ENCODE measurements at places on chromosomes 5 and 9. TPM values are rescaled to one million over a fixed set of nuclear protein-coding genes. Genes with fewer than 3 reads are reported as not detected.

MCTP1 gene
- total RNA-seq = 2.2 TPM

PDCD1LG2 gene
- not detected for total RNA-seq

RNF180 gene
- total RNA-seq = 7.8 TPM

TAS2R1 gene
- total RNA-seq = not detected

ARHGAP26 gene
- 81.5 TPM for total RNA-seq

AJM1 gene
- total RNA-seq = 0.80 TPM

CCDC183 gene
- total RNA-seq = 1.2 TPM

DNA sequence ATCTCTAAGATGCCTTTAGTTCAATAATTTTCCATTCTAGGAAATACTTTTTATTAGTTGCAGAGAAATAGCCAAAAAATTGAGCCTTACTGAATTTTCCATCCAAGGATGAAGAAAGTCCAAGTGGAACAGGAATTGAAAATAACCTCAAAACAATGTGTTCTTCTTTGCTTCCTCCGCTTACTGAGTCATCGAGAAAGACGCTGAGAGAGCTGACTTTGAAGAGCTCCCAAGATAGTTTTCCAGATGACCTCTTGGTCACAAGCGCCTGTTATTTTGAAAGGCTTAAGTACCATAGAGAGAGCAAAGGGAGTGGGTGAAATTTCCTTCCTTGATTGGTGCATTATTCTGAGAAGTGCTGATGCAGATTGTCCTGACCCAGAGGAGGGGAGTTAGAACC, 253.5 kb upstream of the ATP10B start:
- no peak overlapping the region for H3K4me3 ChIP-seq
- H3K27me3 ChIP-seq = no peaks in the 10 kb centered on the region
- no peak for DNase-seq
- no peaks in the 10 kb centered on the region for H3K36me3 ChIP-seq
- no peak overlapping the region for H3K27ac ChIP-seq
- no peaks in the 10 kb centered on the region for H3K4me1 ChIP-seq

DNA sequence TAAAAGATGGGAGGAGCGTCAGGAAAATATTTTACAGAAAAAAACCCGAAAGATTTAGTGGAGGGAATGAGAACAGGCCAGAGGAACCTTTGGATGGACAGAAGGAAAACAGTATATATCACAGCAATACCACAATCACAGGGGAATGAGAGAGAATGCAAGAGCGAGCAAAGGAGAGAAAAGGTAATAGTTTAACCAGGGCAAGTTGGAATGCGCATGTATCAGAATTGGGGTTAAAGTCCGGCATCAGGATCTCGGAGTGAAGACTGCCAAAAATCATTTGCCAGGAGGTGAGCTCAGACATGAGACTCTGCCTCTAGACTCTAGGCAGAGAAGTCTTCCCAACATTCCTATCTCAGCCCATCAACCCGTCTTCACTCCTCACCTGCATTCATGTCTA, 36.8 kb downstream of the PCDHGC5 start:
- H3K36me3 ChIP-seq = peaks cover 52% of the 10 kb centered on the region
- no peak for DNase-seq
- H3K27me3 ChIP-seq = peaks cover 6% of the 10 kb centered on the region
- H3K4me3 ChIP-seq = peak overlapping the region; percentile 56

DNA sequence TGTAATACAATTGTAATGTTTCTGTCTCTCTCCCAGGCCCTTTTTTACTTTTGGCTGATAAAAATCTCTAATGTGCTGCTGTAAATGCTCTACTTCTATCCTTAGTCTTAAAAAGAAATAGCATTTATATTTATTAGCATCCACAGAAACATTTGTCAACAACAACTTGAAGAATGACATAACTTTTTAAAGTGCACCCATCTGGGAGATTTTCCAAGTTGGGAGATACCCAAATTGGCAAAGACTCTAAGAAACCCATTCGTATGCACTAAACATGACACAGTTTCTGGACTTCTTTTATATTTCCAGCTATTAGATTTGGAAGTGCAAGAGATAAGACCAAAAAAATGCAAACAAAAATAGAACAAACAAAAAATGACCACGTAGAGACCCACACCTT, 2287.4 kb upstream of the WWC1 start:
- no peak overlapping the region for H3K4me3 ChIP-seq
- DNase-seq = no peak
- peaks cover 1% of the 10 kb centered on the region for H3K27me3 ChIP-seq
- no peaks in the 10 kb centered on the region for H3K4me1 ChIP-seq
- H3K27ac ChIP-seq = no peak overlapping the region

GRCh38 chr5:160071516-160071915, 47.7 kb downstream of the PWWP2A start:
- no peaks in the 10 kb centered on the region for H3K36me3 ChIP-seq
- DNase-seq = peak; percentile 57
- no peak overlapping the region for H3K4me3 ChIP-seq
- peak overlapping the region; percentile 96 for H3K27ac ChIP-seq
- H3K27me3 ChIP-seq = peaks cover 3% of the 10 kb centered on the region

GRCh38 chr5:79886456-79886855, 104.6 kb downstream of the MTX3 start:
- DNase-seq = no peak
- H3K27me3 ChIP-seq = no peaks in the 10 kb centered on the region
- H3K27ac ChIP-seq = no peak overlapping the region
- no peaks in the 10 kb centered on the region for H3K36me3 ChIP-seq

GRCh38 chr5:171312129-171312974, 3.3 kb downstream of the TLX3 start:
- peak overlapping the region; percentile 75 for H3K4me3 ChIP-seq
- H3K36me3 ChIP-seq = peaks cover 11% of the 10 kb centered on the region
- H3K27ac ChIP-seq = peak overlapping the region; percentile 33
- H3K27me3 ChIP-seq = peaks cover 49% of the 10 kb centered on the region

DNA sequence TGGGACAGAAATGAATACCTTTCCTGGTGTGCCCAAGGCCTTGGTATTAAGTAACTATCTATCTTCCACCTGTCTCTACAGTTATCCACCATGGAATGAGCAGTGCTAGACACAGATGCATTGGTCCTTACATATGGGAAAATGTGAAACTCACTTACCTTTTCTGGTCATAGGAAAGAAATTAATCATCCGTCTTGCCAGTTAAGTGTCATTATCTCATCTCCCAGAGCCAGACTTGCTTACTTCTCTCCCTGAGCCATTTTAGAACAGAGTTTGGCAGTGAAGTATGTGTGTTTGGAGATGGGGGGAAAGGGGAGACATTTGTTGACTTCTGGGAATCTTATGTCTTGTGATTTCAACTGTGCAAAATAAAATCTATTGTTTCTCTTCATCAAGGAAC, 1211.0 kb upstream of the CDH6 start:
- DNase-seq = no peak
- no peaks in the 10 kb centered on the region for H3K36me3 ChIP-seq

GRCh38 chr9:133050781-133051180, 11.0 kb upstream of the CEL start:
- no peak for DNase-seq
- H3K4me1 ChIP-seq = no peaks in the 10 kb centered on the region
- peak overlapping the region; percentile 42 for H3K4me3 ChIP-seq
- H3K27me3 ChIP-seq = peaks cover 7% of the 10 kb centered on the region
- H3K36me3 ChIP-seq = peaks cover 40% of the 10 kb centered on the region

GRCh38 chr5:10536931-10537579, 26.8 kb upstream of the ANKRD33B start:
- H3K27me3 ChIP-seq = peaks cover 10% of the 10 kb centered on the region
- no peak overlapping the region for H3K4me3 ChIP-seq
- DNase-seq = no peak
- H3K27ac ChIP-seq = no peak overlapping the region
- H3K36me3 ChIP-seq = no peaks in the 10 kb centered on the region
- H3K4me1 ChIP-seq = peaks cover 8% of the 10 kb centered on the region

GRCh38 chr5:66708368-66708767, 112.2 kb downstream of the MAST4 start:
- no peak overlapping the region for H3K27ac ChIP-seq
- H3K36me3 ChIP-seq = peaks cover 4% of the 10 kb centered on the region
- peaks cover 6% of the 10 kb centered on the region for H3K4me1 ChIP-seq
- no peak overlapping the region for H3K4me3 ChIP-seq

DNA sequence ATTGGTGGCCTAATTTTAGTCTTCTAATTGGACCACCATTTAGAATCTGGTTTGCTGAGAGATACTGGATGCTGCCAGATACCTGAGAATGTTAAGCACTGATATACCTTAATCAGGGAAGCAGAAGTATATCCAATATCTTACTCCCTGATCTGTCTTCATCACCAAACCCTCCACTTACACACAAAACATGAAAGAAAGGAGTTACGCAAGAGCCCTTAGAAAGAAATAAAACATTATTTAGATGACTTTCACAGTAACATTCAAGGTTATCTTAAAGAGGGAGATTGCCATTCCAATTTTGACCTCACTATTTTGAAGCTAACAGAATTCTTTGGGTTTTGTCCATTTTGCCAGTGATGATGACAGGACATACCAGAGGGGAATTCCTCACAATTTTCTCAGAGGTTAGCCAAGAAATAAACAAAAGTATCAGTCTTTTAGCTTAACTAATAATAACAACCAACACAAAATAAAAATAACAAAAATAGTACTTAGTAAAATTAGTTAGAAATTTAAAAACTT, 496.1 kb downstream of the NFIB start:
- H3K27ac ChIP-seq = no peak overlapping the region
- H3K27me3 ChIP-seq = no peaks in the 10 kb centered on the region
- H3K36me3 ChIP-seq = no peaks in the 10 kb centered on the region
- no peak for DNase-seq
- no peak overlapping the region for H3K4me3 ChIP-seq
- H3K4me1 ChIP-seq = no peaks in the 10 kb centered on the region

DNA sequence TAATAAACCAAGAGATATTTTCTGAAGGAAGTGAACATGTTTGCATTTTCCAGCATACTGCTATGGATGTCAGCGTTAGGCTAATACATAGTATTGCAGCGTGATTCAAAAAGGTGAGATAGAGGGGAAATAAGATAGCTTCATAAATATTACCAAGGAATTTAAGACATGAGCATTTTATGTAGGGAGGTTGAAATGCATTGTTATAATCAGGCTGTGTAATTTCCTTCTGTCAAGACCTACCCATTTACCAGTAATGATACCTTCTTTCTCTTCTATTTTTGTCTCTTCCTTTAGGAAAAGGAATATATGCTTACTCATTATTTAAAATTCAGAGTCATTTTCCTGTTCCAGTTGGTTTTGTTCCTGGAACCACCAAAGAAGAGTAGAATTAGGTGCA, 33.3 kb downstream of the PIK3R1 start:
- H3K4me3 ChIP-seq = no peak overlapping the region
- peaks cover 51% of the 10 kb centered on the region for H3K4me1 ChIP-seq
- no peak overlapping the region for H3K27ac ChIP-seq
- no peaks in the 10 kb centered on the region for H3K36me3 ChIP-seq
- H3K27me3 ChIP-seq = no peaks in the 10 kb centered on the region
- DNase-seq = no peak

DNA sequence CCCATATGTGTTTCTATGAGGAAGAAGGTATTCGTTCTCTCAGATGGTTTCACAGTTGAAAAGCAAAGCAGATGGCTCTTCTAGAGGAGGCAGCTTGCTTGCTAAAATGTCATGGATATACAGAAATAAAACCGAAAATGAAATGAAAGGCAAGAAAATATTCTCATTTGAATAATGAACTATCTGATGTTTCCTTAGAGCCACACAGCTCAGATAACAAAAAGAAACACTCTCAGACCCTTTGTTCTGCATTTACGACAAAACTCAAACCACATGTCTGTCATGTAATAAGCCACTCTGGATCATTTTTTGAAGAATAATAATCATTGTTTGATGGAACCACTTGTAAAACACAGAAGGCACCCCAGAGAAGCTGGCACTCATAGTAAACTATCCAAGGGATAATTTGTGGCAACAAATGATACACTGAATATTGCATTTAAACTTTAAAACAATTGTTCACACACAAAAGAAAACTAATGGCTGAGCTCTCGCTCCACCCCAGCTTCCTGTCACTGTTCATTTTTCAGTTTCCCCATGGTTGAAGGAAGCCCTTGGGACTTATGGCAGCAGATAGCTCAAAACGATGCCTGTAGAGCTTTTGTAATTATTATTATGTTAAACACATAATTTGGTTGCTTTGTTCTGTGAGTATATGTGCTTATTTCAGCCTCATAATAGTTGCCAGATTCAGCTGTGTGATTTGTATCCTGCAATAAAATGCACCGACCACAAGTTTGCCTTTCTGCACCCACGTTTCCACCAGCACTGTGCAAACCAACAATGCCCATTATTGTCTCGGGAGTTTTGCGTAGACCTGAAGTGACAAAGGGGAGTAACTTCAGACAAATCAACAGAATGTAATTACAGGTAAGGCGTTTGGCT, 256.0 kb downstream of the TMEM167A start:
- DNase-seq = no peak
- H3K36me3 ChIP-seq = no peaks in the 10 kb centered on the region
- no peak overlapping the region for H3K4me3 ChIP-seq
- no peaks in the 10 kb centered on the region for H3K27me3 ChIP-seq
- H3K4me1 ChIP-seq = peaks cover 18% of the 10 kb centered on the region

DNA sequence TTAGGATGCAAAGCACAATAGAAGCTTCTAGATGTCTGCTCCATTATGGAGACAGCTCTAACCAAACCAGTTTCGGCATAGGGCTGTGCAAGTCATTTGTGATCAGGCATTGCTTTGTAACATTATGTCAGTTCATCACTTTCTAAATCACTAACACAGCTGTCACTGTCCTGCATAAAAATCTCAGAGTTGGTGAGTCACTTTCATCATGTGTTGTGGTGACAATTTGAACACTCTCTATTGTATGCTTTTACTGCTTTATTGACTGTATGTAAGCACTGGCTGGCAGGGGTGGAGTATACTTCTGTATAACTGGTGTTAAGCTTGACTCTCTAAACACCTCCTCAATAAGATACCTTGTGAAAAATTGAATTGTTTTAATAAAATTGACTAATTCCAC, 77.9 kb downstream of the SLCO4C1 start:
- H3K4me1 ChIP-seq = no peaks in the 10 kb centered on the region
- no peak for DNase-seq
- H3K36me3 ChIP-seq = no peaks in the 10 kb centered on the region
- H3K4me3 ChIP-seq = no peak overlapping the region
- no peak overlapping the region for H3K27ac ChIP-seq
- no peaks in the 10 kb centered on the region for H3K27me3 ChIP-seq

- no peak overlapping the region for H3K27ac ChIP-seq
- peaks cover 2% of the 10 kb centered on the region for H3K27me3 ChIP-seq
- no peak for DNase-seq
- peaks cover 3% of the 10 kb centered on the region for H3K36me3 ChIP-seq
Observed at GRCh38 chr9:88344013-88344412, 44.2 kb upstream of the SPIN1 start.

DNA sequence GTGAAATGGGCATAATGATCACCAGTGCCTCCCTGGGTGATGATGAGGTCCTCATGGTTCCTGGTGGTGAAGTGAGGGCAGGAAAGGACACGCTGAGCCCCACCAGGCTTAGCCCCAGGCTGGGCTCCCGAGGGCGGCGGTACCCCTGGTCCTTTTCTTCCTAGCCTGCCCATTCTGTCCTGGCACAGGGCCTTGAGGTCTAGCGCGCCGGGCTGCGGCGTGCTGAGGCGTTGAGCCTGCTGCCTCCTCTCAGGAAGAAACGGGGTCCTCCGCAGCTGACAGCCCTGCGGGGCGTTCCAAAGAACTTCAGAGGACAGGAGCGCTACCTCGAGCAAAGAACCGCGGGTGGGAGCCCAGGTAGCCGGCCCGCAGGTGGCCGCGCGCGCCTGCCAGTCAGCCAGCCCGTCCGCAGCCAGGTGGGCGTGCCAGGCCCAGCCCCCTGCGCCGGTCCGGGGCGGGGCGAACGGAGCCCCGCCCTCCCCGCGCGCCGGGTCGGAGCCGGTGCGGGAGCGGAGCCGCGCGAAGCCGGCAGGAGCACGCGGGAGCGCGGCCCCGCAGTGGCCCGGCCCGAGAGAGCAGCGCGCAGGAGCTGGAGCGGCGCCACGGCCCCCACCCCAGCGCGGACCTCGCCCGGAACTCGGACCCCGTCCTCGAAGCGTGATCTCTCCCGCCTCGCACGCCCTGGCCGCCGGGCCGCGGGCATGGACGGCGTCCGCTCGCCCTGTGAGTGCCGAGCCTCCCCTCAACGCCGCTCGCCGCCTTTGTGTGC, at the start of gene WNK2:
WNK2 (plus strand) TSS at position 477 of the 769 bp plus-strand sequence. CDS start 791 bp downstream, outside the sequence.
- H3K27me3 ChIP-seq = peaks cover 32% of the 10 kb centered on the region
- no peaks in the 10 kb centered on the region for H3K4me1 ChIP-seq
- H3K36me3 ChIP-seq = peaks cover 4% of the 10 kb centered on the region

Measured in endothelial cell (in vitro differentiated cells).